ENCODE measurements at places on chromosomes 11 and 22.

- DNase-seq, result no peak
Observed at GRCh38 chr11:35886759-35887158, 57.1 kb upstream of the LDLRAD3 start.

- no peak for DNase-seq
Observed at GRCh38 chr11:133687781-133688180, 155.5 kb upstream of the OPCML start.

GRCh38 chr11:19918302-19919049 lies 205.8 kb downstream of the NAV2 start:
- no peak for DNase-seq

- no peak for DNase-seq
Observed at GRCh38 chr22:30947816-30948454, 20.6 kb downstream of the MORC2 start.

GRCh38 chr22:43289976-43290721 lies 53.0 kb downstream of the SCUBE1 start:
- DNase-seq, result no peak

- no peak for DNase-seq
Observed at GRCh38 chr11:60459345-60459744, 3.7 kb downstream of the MS4A1 start.

GRCh38 chr22:36329254-36330078 lies 58.3 kb downstream of the MYH9 start:
- peak; percentile 88 for DNase-seq

DNA sequence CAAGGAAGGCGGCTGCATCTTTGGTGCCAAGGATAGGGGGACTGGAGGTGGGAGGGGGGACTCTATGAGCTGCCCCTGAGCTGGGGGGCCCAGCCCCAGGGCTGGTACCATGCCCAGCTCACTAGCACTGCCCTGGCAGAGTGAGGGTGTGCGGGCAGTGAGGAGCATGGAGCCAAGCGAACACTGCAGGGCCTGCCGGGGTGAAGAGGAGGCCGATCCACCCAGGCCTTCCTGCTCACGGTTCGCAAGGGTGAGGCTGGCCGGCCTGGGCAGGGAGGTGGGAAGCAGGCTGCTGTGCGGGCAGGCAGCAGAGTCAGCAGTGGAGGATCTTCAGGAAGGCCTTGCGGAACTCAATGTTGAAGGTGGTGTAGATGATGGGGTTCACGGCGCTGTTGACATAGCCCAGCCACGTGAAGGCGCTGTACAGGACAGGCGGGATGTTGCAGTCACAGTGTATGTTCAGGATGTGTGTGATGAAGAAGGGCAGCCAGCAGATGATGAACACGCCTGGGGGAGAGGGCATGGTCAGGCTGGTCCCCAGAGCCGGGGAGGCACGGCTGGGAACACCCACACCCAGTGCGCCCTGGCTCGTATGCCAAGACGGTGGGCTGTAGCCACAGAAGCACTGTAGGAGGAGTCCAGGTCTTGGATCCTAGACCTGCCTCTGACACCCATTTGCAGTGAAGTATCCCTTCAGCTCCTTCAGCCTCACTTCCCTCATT lies 23.0 kb downstream of the ANKK1 start:
- no peak for DNase-seq

DNA sequence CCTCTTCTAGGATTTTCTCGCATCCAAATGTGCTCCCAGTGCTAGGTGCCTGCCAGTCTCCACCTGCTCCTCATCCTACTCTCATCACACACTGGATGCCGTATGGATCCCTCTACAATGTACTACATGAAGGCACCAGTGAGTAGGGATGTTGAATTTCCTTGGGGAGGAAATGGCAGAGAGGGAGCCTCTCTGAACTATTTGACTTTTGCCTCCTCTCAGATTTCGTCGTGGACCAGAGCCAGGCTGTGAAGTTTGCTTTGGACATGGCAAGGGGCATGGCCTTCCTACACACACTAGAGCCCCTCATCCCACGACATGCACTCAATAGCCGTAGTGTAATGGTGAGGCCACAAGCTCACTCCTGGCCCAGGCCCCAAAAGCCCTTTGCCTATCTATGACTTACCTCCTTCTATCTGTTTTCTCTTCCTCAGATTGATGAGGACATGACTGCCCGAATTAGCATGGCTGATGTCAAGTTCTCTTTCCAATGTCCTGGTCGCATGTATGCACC lies 2.5 kb downstream of the TAF10 start:
- no peak for DNase-seq

GRCh38 chr11:61338783-61339489 lies 5.9 kb downstream of the TKFC start:
- DNase-seq, result no peak

All from activated CD8-positive, alpha-beta T cell treated with anti-CD3 and anti-CD28 coated beads, Interleukin-2, amount 10 ng/mL, durations not matched to agents 7 days and 5 days (primary cell).